ENCODE measurements at places on chromosomes 7 and 10.

DNA sequence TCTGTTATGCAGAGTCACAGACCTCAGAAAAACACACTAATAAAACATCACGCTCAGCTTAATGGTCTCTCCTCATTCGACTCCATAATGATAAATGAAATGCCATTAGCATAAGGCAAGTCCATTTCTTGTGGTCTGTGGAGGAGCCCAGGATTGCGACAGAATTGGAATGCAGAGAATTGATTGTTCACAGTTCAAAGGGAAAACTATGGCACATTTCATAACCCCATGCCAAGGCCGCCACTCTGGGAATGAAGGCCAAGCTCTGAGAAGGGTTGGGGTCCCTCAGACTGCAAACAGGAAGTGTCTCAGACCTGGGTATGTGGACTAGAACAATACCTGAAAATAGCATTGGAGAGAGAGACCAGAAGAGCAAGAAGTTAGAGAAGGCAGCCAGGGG, 398.9 kb downstream of the ADRA2A start:
- no peak for DNase-seq

GRCh38 chr7:79272066-79272669, 181.3 kb downstream of the MAGI2 start:
- DNase-seq, result peak; percentile 13

GRCh38 chr10:106897719-106898118, 266.8 kb downstream of the SORCS1 start:
- DNase-seq, result no peak

DNA sequence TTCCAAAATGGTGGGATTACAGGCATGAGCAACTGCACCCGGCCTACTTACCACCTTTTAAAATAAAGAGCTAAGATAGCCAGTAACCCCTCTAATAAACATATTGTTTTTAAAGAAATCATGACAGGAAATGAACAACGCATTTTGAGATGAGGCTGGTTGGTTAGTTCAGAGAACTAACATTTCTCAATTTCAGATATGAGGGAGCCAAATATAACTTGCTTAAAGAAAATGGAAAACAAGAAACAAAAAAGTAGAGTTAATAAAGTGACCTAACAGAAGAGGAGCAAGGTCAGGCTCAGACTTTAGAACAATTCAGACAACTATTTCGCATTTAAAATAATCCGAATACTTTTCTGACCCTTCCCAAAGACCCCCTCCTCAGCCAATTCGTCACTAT, 254.9 kb upstream of the PHF14 start:
- DNase-seq, result no peak

- DNase-seq, result no peak
These were observed 384.2 kb upstream of the FOXK1 start for GRCh38 chr7:4297918-4298219.

GRCh38 chr10:74165530-74165901, 14.5 kb downstream of the ADK start:
- DNase-seq, result peak; percentile 40

DNA sequence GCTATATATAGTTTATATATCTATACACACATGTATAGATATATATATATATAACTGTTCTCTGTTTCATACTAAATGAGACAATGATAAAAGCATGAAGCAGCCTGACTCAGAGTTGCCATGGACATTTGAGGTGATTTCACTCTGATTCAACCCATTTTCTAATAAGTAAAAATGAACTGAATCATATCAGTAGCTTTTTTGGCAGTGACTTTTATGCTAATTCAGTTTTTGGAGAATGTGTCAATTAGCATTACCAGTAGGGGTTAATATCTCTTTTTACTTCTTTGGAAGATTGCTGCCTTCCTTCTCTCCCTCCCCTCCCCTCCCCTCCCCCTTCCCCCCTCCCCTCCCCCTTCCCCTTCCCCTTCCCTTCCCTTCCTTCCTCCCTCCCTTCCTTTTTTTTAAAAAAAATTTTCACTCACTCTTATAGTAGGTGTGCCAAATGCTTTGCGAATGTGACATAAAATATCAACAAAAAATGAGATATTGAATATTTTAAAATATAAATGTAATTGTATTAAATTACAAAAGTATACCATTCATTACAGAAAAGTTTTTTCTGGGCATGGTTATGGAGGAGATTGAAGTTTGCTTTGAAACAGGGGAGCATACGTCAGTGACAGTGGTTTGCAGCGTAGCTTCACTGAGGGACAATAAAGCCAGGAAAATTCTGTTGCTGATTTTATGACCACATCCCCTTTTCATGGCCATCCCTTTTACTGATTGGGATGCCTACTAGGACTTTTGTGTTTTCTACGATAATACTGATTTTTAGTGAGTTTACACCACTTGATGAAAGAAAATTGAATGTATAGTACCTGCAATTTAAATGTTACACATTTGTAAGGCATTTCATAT, 64.0 kb upstream of the KLF6 start:
- no peak for DNase-seq

GRCh38 chr7:27590416-27590815, 72.3 kb downstream of the HIBADH start:
- no peak for DNase-seq

DNA sequence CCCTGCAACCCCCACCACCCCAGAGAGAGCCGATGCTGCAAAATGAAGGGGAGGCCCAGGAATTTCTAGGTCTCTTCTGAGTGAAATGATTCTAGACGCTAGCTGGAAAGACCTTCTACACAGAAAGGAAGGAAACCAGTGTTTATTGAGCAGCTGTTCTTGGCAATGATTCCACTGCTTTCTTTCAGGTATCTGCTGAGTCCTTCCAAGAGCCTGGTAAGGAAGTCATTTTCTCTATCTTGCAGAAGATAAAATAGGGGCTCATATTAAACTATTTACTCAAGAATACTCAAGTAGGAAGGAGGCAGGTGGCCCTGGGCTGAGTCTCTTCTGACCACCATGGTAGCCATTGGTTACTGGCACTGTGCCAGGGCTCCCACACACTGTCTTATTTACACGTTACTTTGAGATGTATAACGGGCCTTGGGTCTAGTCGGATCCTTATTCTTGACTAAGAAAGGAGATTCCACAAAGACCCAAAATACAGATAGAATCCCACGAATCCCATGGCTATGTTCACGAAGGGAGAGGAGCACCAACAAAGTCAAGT, 112.1 kb downstream of the GALNT11 start:
- no peak for DNase-seq

DNA sequence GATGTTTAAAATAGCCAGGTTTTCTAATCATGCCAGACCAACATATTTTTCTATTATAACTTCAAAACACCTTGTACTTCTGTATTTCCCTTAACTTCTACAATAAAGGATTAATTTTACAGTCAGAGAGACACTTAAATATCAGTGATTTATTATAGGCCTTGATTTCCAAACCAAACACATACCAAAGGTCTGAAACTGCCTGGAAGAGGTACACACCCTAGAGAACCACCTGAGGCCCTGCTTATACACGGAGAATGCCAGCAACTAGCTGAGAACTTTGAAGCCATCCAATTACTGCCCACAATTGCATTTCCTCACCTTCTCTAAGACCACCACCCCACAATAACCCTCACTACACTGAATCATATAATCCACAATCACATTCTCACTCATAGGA, 4.9 kb downstream of the CCDC6 start:
- DNase-seq, result no peak

GRCh38 chr7:116674508-116675173, 2.6 kb downstream of the MET start:
- no peak for DNase-seq

GRCh38 chr10:62083412-62084267, 182.1 kb downstream of the ARID5B start:
- DNase-seq, result peak; percentile 32

DNA sequence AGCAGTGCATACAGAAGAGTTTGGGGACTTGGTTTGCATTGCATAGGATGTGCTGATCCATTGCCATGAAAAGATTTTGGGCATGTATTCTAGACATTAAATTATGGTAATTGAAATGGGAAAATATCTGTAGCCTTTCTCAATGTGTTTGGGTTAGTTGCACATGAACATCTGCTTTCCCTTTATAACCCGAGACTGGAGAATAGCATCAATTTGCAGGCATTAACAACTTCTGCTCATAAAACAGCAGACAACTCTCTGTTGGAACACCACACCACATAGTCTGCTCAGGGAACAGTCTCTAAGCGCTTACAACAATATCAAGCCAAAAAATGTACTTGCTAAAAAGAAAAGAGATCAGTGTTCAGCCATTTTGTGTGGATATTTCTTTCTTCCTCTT, 1391.1 kb upstream of the LRRTM3 start:
- DNase-seq, result no peak

- no peak for DNase-seq
These were observed 484.0 kb upstream of the ZWINT start for GRCh38 chr10:56844978-56845529.

GRCh38 chr7:84060760-84061261, 133.8 kb downstream of the SEMA3A start:
- no peak for DNase-seq

- no peak for DNase-seq
These were observed 39.8 kb downstream of the WBP1L start for GRCh38 chr10:102783568-102783967.

- DNase-seq, result no peak
These were observed 4.2 kb upstream of the LIPA start for GRCh38 chr10:89255793-89256192.

DNA sequence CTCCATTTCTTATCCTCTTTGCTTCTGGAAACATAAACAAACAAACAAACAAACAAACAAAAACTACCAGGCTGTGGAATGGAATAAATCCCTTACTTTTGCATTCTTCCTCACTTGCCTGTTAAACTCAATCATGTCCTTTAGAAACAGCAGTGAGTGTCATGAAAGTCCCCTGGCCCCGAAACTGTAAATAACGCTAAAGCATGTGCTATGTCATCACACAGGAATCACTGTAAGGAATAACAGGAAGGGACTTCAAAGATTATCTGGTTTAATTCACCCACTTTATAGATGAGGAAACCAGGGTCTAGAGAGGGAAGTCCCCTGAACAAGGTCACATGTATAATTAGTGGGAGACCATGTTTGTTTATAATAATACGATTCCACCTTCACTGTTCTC, 159.4 kb upstream of the MEOX2 start:
- no peak for DNase-seq

DNA sequence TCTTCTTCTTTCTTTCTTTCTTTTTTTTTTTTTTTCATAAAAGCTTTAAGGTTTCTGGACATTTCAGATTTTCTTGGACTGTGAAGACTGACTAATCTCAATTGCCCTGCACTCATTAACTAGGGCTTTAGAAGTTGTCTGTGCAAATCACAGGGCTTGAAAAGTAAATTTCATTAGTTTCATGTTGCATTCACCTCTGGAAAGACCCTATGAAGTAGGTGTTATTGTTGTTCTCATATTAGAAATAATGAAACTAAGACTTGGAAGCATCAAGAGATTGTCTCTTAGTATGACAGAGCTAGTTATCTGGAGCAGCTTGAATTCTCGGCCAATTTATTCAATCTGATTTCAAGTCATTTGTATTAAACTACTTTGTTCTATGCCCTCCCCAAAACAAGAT, 28.2 kb upstream of the SEMA3D start:
- DNase-seq, result no peak

- no peak for DNase-seq
These were observed 24.2 kb upstream of the UNC5B start for GRCh38 chr10:71188201-71188600.

DNA sequence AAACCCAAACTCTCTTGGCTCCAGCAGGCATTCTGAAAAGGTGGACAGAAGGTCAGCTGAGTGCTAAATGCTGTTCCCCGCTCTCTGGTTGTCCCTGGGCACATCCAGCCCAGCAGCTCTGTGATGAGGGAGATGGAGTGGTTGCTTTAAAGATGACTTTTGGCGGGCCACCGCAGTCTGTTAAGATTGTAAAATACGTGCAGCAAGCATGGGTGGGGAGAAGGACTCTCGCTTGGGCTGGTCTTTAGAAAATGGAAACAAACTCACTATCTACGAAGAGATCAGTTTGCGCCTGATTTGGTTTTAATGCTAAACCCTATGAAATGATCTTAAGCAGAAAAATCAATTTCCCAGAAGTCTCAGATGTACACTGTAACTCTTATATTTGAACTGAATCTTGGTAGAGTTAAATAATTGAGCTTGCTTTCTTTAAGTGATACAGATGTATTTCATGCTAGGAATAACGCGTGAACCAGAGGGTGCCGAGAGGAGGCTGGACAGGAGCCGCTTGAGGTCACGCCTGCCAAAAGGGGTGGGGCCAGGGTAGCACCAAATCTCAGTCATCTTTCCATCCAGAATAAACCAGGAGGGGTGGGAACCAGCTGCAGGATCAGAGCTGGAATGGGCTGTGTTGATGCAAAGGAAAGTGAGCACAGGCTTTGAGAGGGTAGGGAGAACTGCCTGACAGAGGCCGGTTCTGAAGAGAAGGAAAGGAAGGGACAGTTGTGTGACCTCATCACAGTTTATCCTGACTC, 170.2 kb upstream of the MKI67 start:
- DNase-seq, result no peak

- no peak for DNase-seq
These were observed 3.8 kb downstream of the CDK6 start for GRCh38 chr7:92832534-92833023.

DNA sequence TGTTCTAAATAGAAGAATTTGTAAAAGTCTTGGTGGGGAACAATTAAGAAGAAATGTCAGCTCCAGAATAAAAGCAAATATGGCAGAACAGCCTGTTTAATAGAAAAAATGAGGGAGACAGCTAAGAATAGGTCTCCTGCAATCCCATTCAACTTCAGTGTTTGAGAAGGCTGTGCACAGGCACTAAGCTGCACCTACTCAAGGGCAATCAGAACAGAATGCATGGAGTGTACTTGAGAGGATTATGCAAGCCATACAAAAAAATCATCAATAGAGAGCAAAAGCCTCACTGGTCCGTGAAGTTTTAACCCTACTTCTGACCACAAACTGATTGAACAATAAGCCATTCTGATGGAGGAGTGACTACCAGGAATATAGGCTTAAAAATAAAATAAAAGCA, 690.7 kb upstream of the PCDH15 start:
- DNase-seq, result no peak

- DNase-seq, result no peak
These were observed 441.1 kb downstream of the RPS24 start for GRCh38 chr10:78474743-78475142.

DNA sequence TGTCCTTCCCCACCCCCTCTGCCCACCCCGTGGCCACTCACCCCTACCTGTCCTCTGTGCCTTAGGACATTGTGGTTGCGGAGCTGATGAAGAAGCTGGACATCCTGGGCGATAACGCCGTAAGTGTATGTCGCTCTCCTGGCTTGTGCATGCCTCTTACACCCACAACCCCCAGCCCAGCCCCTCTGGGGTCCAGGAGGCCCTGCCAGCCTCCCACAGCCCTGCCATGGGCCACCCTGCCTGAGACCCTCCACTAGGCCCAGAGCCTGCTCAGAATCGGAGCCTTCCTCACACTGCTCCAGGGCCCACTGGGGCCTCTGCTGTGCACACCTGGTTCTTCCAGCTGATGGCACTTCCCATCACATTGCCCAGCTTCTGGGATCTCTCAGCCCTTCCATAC, 36.8 kb upstream of the DPYSL4 start:
- DNase-seq, result no peak

Data from K562 (cell line).